ENCODE measurements at places on chromosomes 3 and 15. TPM values are rescaled to one million over a fixed set of nuclear protein-coding genes. Genes with fewer than 3 reads are reported as not detected.

DNA sequence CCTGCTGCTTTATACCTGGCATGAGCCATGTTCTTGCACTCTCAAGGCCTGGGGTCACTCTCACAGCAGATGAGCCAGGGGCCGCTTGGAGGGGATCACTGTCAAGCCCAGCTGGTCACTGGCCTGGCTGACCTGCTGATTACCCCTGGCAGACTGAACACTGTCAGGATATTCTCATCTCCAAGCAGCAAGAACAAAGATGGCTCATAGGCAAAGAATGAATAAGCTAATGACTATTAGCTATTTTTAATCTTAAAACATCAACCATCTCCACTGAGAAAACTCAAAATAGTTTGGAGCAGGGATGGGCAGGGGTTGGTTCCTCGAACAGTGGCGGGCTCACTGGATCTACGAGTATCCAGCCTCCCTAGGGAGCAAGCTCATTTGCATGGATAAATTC lies 64.4 kb upstream of the ACAN start:
- no peak for DNase-seq

DNA sequence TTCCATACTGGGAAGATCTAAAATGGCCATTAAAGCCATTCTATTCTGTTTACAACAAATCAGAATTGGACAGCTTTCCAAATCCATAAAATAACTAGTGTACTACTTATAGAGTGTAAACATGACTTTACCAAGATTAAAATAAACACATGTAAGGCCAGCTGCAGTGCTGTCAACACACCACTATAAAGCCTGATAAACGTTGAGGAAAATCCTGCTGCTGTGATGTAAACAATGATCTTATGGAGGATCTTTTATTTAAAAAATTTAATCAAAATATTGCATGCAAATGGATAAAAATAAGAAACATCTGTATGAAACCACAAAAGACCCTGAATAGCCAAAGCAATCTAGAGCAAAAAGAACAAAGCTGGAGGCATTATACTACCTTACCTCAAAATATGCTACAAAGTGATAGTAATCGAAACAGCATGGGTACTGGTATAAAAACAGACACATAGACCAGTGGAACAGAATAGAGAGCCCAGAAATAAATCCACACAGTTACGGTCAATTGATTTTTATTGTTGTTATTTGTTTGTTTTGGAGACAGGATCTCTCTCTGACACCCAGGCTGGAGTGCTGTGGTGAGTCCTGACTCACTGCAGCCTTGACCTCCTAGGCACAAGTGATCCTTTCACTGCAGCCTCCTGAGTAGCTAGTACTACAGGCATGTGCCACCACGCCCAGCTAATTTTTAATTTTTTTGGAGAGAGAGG lies 428.8 kb upstream of the C2CD4B start:
- no peak for DNase-seq

- no peak for DNase-seq
Measured at GRCh38 chr3:133525435-133525834, 48.1 kb upstream of the CDV3 start.

- no peak for DNase-seq
Measured at GRCh38 chr3:134370611-134371531, 3.4 kb downstream of the AMOTL2 start.

DNA sequence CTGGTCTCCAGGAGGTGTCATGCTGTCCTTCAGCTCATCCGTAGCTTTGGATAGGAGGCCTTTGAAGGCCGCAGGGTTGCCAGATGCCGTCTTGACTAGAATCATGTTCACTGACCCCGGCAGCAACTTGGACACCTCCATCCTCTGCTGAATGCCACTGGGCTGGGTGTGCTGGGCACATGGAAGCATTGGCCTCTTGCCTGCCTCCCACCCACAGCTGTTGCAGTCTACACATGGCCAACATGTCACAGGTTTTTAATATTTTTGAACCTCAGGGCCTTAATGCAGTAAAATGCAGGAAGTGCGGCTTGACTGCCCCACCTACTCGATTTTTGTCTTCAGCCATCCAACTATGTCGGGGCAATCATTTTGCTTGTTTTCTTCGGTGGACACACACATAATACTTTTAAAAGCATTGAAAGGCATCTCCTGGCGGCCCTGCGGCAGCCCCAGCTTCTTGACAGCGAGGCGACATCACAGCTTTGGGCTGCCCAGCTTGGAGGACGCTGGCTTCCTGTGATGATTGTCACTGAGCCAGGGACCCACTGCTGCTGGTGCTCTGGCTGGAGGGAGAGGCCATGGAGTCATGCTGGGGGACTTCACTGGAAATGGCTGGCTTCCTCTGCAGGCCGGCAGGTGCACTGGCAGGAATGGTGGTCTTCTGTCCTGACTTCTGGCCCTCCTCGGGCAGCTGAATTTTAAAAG lies 31.6 kb upstream of the ACAD9 start:
- DNase-seq = no peak

GRCh38 chr15:35458176-35458856 lies 87.6 kb downstream of the DPH6 start:
- DNase-seq = no peak

- peak; percentile 17 for DNase-seq
Measured at GRCh38 chr3:41198526-41198925, 779 bp upstream of the CTNNB1 start.

GRCh38 chr15:57472861-57473260 lies 96.6 kb downstream of the CGNL1 start:
- peak; percentile 64 for DNase-seq

DNA sequence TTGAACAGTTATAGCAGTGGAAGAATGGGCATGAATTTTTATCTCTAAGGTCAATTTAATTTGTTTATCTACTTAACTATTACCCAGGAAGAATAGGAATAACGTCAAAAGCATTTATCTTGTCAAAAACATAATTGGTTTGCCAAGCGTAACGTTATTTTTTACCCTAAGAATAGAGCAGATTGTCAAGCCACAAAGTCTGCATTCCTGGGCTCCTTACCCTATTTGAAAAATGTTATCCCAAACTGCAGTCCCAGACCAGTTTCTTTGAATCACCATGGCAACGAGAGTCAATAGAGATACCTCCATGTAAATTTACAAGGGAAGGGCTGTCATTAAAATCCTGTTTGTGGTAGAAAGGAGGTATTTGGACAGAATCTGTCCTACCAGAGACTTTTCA lies 61.1 kb downstream of the CPNE4 start:
- DNase-seq = peak; percentile 57

DNA sequence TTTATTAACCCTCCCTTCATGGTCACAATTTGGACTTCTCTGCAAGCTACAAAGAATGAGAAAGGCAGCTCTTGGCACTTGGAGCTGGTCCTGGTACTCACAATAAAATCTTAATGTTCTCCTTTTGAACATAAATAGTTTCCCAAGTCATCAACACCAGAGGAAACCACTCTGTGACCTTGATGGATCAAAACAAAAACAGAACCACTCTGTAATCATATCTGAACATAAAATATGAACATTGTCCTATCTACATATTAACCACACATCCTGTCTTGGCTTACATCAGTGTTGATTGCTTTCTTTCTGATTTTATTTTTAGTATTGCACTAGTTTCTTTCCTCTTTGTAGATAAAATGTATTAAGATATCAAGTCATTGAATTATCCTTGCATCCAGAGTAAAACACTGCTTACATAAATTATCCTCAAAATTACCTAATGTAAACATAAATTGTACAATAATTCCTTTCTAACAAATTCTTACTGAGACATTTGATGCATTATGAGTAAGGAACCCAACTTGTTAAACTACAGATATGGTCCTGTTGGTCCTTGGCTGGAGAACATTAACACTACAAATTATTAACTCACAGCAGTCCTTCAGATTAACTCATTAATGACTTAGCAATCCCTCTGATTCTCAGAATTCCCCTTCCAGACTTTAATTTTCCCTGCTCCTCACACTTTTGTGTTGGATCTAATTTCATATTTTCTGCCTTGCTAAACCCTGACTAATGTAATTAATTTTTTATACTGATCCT lies 860.5 kb downstream of the DIPK2A start:
- DNase-seq = no peak

DNA sequence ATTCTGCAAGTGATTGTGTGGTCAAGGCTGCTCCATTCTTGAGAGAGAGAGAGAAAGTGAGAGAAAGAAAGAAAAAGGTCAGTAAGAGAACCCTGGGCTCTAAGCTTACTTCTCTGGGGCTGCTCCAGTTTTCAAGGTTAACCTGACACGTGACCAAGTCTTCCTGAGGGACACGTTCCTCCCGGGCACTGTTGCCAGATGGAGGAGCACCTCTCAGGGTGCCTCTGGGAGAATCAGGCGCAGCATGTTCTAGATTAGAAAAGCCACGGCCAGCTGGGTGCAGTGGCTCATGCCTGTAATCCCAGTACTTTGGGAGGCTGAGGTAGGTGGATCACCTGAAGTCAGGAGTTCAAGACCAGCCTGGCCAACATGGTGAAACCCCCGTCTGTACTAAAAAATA lies 60.8 kb downstream of the ITGA11 start:
- DNase-seq = no peak

- DNase-seq = no peak
Measured at GRCh38 chr15:45855210-45855906, 220.5 kb downstream of the SQOR start.

DNA sequence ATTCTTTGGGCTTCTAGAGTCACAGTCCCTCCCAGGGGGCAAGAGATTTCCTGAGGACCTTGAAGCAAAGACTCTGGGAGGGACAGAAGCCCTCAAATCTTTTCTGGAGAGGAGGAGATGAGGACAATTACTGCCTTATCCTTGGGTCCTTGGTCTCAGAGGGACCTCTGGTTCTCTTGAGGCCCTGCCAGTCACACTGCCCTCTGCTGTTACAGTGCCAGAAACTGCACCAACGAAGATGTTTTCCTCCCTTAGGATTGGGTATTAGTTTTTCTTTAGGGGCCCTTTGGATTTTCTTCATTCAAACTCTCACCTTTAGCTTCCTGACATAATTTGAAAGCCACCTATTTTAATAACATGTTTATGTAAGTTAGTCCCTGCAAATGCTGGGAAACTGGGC lies 58.2 kb upstream of the SCN5A start:
- DNase-seq = no peak

NR2F2 gene
- 15.5 TPM for total RNA-seq

RETNLB gene
- total RNA-seq = not detected

TM6SF1 gene
- total RNA-seq = not detected

IL5RA gene
- total RNA-seq = not detected

SEMA6D gene
- total RNA-seq = 17.7 TPM

HRG gene
- not detected for total RNA-seq

All from fibroblast of the aortic adventitia (primary cell).